ENCODE measurements at places on chromosomes 7 and 10.
A peak's percentile ranks its signal among the peaks of the same experiment; 100 is the strongest.

DNA sequence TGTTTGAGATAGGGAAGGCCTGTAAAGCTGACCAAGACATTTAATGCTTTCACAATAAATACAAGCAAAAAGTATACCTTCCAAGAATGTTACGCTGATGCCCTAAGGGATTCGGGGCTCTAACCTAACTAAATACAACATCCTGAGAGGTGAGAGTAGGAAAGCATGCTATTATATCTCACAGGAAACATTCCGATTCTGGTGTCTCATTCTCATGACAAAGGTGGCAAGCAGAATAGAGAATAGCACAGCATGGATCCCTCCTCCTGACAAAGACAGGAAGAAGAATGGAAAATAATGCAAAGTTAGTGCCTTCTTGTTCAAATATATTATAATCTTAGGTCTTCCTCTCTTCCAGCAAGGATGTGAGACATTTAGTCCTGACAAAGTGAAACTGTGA, 504.3 kb downstream of the TFEC start:
- no peak for DNase-seq

- no peak for DNase-seq
Measured at GRCh38 chr10:92678206-92678605, 11.5 kb upstream of the HHEX start.

DNA sequence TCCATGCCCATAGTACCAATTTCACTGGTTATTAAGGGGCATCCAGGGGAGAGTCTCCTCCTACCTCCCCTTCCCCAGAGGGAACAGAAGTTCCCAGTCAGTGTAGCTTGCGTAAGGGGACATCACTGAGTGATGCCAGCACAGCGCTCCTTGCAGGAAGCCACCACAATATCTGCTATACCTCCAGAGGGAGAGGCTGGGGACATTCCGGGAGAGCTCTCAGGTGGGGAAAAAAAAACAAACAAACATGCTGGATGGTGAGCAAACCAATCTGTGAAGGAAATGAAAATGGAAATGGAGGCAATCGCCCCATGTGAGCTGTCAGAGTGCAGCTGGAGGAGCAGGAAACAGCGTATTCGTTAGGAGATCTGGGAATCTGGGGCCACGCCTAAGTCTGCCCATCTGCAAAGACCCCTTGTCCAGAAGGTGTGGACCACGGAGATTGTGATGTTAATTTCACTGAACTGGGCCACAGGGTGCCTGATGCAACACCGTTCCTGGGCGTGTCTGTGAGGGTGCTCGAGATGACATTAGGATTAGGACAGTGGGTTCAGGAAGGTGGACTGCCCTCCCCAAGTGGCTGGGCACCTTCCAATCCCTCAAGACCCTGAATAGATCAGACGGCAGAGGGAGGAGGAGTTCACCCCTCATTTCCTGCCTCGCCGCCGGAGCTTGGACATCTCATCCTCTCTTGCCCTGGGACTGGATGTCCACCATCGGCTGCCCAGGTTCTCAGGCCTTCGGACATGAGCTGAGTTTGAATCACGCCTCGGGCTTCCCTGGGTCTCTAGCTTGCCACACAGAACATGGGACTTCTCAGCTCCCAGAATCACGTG, 30.5 kb downstream of the GNA12 start:
- no peak for DNase-seq

DNA sequence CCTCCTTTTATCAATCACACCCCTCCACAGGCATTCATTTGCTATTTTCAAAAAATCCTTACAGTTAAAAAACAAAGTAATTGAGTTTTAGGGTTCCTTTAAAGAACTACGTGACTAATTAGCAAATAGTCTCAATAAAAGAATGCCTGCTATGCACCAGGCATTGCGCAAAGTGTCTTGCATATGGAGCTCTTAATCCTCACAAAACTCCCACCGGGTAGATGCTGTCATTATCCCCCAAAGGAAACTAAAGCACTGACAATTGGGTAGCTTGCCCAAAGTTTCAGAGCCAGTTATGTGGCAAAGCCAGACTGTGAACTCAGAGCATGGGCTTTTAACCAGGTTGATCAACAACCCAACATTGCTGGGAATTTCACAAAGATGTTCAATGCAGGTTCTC, 305.7 kb downstream of the ELMO1 start:
- no peak for DNase-seq

- no peak for DNase-seq
Measured at GRCh38 chr7:1802899-1803298, 132.8 kb downstream of the ELFN1 start.

GRCh38 chr10:96365571-96365970, 6.8 kb upstream of the OPALIN start:
- DNase-seq: peak; percentile 56

DNA sequence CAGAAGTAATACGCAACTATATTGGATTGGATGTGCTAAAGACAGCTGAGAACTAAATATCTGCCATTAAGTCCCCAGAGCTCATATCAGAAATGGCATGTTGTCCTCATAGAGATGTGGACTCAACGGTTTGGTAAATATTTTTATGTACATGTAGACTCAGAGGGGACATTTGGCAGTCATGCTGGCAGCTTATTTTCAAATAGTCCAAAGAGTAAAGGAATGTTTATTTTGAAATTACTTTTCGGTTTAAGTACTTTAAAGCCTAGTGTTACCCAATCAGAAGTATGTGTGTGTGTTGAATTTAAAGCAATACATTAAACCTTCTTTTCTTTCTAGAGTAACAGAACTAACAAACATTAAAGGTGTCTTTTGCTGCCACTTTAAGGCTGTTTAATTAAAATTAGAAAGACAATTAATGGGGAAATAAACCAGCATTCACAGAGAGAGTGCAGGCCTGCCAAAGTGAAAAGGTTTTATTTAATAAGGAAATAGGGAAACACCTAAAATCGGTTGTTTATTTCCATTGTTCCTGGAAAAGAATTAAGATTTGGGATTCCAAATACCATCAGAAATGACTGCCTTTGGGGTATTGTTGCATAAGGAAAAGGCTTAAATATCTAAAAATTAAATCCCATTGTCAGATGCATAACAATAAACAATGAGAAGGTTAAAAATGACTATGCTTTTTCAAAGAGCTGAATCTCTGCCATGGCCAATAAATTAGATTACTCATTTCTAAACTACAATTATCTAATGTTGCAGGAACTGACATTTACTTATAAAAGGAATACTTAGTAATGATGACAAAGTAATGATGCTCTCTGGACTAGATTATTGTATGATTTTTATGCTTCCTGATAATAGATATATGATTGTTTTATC, 113.4 kb upstream of the AHR start:
- no peak for DNase-seq

- no peak for DNase-seq
Measured at GRCh38 chr7:20831956-20832355, 45.3 kb upstream of the SP8 start.

GRCh38 chr10:49139846-49140195, 6.0 kb upstream of the FAM170B start:
- DNase-seq: no peak

GRCh38 chr7:3922175-3922635, 621.2 kb downstream of the SDK1 start:
- DNase-seq: no peak

DNA sequence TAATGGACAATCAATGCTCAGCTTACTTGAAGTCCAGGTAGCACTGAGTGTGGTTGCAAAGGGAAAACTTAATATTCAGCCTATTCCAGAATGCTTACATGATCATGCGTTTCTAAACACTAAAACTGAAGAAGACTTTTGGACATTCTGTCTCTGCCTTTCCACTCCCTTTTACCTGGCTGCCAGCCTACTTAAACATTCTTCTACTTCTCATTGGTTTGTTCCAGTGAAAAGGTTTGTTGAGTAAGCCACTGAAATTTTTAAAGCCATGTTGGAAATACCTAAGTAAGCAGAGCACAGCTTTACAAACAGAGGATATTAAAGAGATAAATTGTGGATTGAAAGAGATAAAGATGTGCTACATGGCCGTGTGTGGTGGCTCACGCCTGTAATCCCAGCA, 1280.8 kb upstream of the AUTS2 start:
- no peak for DNase-seq

DNA sequence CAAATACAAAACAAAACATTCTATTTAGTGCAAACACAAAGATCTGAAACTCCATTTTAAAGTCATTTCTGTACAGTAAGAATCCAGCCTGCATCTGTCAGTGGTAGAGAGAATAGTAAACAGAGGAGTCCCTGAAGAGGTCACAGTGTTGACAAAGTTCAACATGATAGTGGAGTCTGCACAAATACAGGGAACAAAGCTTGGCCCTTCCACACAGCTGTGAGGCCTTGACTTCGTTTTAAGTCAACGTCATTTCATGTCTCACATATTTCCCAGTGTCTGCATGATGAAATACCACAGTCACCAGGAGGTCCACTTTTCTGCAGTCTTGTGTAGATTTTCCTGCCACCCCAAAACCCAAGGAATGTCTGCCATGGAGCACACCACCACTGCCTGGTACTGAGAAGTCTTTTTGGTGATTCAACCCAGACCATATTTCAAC, 33.0 kb downstream of the CYP26A1 start:
- DNase-seq: no peak

- DNase-seq: no peak
Measured at GRCh38 chr10:36157486-36157885, 515.4 kb upstream of the FZD8 start.

- no peak for DNase-seq
Measured at GRCh38 chr10:120666308-120666707, 184.9 kb upstream of the WDR11 start.

DNA sequence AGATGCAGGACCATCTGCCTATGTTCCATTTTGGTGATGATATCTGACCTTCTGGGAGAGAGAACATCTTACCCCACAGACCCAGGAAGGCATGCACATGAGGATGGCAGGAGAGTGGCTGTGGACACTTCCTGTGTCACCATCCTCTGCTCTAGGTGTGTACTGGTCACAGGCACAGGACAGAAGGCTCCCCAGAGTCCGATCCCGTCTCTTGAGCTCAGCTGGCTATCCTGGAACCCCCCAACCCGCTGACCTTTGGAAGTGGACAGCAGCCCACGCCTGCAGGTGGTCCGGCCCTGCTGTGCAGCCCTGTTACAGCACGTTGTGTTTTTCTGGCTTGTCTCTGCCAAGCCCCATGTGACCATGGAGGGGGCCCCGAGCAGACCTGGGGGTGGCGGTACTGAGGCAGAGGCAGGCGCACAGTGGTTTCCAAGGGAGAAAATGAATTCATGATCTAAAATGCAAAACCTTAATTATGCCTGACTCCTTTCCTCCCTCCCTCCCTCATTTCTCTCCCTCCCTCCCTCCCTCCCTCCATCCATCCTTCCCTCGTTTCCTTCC, 178.8 kb downstream of the CUX1 start:
- DNase-seq: no peak

- DNase-seq: no peak
Measured at GRCh38 chr7:143516981-143517380, 39.3 kb downstream of the TAS2R41 start.

DNA sequence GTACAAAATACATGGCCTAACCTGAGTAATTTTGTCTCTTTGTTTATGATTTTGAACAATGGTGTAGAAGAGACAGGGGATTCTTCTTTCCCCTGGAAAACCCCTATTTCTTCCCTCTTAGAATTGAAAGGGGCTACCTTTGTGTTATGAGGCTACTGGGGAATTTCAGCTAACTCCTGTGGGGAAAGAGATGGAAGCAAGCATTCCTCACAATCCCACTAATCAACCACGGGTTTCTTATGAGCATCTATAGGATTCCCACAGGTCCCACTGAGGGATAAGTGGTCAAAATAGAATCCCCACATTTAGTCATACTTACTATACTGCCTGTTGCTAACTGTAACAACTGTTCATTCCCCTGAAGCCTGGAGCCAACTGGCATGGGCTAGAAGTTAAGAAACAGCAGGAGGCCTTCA, 32.2 kb upstream of the ITGB8 start:
- DNase-seq: no peak

DNA sequence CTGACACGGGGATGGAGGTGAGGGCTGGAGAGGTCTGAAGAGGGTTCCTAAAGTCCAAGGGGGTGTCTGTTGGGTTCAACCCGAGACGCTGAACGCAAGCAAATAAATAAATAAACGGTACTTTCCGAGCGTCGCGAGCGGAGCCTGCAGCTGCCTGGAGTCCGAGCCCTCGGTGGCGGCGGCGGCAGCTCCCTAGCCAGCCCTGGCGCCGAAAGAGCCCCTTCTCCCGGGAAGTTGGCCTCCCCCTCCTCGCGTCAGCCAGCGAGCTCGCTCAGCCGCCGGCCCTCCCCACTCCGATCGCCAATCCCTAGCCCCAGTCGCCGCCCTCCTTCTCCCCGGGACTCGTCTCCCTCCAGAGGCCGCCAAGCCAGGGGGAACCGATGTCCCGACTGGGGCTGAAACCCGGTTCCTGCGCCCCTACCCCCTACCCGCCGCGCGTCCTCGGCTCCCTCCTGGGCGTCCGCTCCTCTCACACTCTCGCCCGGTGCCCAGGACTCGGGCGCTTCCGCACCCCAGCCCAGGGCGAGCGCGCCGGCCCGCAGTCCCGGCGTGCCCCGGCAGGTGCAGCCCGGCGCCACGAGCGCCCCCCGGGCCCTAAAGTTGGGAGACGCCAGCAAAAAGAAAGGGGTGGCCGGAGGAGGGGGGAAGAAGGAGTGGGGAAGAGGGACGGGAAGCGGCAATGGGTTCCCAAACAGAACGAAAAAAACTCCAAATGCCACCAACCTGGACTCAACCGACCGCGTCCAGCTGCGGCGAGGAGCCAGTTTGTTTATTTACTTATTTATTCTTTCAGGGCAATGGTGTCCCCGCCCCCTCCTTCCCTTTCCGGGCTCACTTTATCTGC, at the start of gene GFRA1:
GFRA1 (minus strand) TSS at position 767 of the 844 bp plus-strand sequence. CDS start 1,177 bp downstream, outside the sequence.
- no peak for DNase-seq

DNA sequence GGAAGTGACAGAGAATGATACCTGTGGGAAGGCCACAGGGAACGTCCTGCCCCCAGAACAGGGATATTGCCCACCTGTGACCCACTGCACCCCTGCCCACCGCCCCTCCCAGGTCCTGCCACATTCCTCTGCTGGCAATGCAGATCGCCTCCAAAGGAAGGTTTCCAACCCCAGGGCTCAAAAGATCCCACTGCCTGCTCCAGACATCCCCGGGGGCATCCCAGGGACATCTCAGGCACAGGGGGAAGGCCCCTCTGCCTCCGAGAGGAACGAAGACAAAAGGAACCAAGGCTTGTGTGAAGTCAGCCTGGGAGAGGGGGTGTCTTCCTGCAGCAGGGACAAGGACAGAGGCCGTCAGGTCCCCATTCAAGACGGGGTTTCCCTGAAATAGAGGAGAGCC, 28.5 kb downstream of the NUDT1 start:
- DNase-seq: no peak

DNA sequence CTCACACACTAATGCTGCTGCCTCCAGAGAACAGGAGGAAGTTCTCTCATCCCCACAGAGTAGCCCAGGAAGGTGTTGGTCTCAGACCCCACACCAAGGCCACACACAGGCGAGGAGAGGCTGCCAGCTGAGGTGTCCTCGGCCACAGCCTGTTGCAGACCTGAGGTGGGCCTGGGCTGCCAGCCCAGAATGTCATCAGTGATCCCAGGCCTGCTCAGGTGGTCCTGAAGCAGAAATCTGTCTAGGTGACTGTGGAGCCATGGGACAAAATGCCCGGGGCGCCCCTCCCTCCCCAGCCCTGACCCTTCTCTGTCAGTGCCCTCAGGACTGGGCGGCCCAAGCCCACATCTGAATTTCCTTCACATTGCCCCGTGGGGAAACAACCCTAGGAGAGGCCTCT, 43.5 kb upstream of the LRRC4 start:
- DNase-seq: no peak
